ENCODE measurements at places on chromosomes 7 and 10. TPM values are rescaled to one million over a fixed set of nuclear protein-coding genes. Genes with fewer than 3 reads are reported as not detected.

SEMA3C gene
- not detected for total RNA-seq

- peaks cover 43% of the 10 kb centered on the region for H3K4me1 ChIP-seq
- no peaks in the 10 kb centered on the region for H3K27me3 ChIP-seq
- no peak for DNase-seq
- H3K27ac ChIP-seq = no peak overlapping the region
- peaks cover 58% of the 10 kb centered on the region for H3K36me3 ChIP-seq
- no peak overlapping the region for H3K4me3 ChIP-seq
Measured at GRCh38 chr10:61905837-61906561, 4.5 kb downstream of the ARID5B start.

UCMA gene
- not detected for total RNA-seq

- DNase-seq = no peak
- no peak overlapping the region for H3K4me3 ChIP-seq
- no peak overlapping the region for H3K27ac ChIP-seq
- no peaks in the 10 kb centered on the region for H3K36me3 ChIP-seq
- H3K27me3 ChIP-seq = peaks cover 4% of the 10 kb centered on the region
Measured at GRCh38 chr7:8143151-8143874, 118.7 kb downstream of the ICA1 start.

- no peak overlapping the region for H3K4me3 ChIP-seq
- DNase-seq = no peak
- no peaks in the 10 kb centered on the region for H3K4me1 ChIP-seq
Measured at GRCh38 chr7:134134004-134134403, 6.9 kb downstream of the LRGUK start.

DNA sequence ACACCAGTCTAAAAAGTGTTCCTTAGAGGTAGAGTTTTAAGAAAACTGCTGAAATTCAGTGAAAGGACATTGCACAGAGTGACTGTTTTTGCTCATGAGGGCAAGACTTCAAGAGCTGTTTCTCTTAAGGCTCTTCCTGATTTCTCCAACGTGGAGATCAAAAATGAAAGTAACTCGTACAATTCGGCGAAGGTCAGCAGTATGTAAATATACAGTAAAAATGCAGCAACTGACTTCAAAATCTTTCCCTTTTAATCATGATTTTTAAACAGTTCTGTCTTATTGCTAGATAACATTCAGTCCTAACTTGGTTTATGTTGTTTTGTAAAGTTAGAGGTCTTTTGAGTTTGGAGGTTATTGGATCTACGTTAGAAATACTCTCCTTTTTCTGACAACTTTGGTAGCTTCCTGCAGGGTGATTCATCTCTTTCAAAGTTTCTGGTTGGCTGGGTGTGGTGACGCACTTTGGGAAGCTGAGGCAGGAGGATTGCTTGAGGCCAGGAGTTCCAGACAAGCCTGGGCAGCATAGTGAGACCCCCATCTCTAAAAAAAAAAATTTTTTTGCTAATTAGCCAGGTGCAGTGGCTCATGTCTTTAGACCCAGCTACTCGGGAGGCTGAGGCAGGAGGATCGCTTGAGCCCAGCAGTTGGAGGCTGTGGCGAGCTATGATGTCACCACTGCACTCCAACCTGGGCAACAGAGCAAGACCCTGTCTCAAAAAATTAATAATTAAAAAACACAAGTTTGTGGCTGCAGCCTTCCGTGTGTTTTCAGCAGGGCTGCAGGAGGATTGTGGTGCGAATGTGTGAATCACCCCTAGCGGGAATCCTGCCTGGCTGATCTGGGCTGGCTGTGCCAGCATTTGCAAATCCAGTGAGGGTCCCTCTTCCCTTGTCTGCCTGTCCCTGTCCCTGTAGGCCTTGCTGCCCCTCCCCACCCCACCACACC is 29.2 kb upstream of the AP5Z1 start:
- H3K4me1 ChIP-seq = peaks cover 60% of the 10 kb centered on the region
- peaks cover 43% of the 10 kb centered on the region for H3K36me3 ChIP-seq
- DNase-seq = peak; percentile 50
- peak overlapping the region; percentile 85 for H3K4me3 ChIP-seq
- H3K27me3 ChIP-seq = no peaks in the 10 kb centered on the region

GRCh38 chr7:129855234-129855673 is 97.5 kb downstream of the UBE2H start:
- H3K27ac ChIP-seq = no peak overlapping the region
- H3K27me3 ChIP-seq = no peaks in the 10 kb centered on the region
- H3K36me3 ChIP-seq = peaks cover 17% of the 10 kb centered on the region
- peaks cover 52% of the 10 kb centered on the region for H3K4me1 ChIP-seq

GRCh38 chr7:8254667-8255066 is 7.3 kb downstream of the ICA1 start:
- no peak overlapping the region for H3K4me3 ChIP-seq
- H3K4me1 ChIP-seq = no peaks in the 10 kb centered on the region
- H3K27me3 ChIP-seq = peaks cover 19% of the 10 kb centered on the region
- no peak overlapping the region for H3K27ac ChIP-seq
- no peak for DNase-seq
- no peaks in the 10 kb centered on the region for H3K36me3 ChIP-seq

PAX2 gene
- total RNA-seq = not detected

GRCh38 chr7:1553512-1554210 is 2.3 kb downstream of the TMEM184A start:
- no peaks in the 10 kb centered on the region for H3K4me1 ChIP-seq
- no peaks in the 10 kb centered on the region for H3K36me3 ChIP-seq
- no peak for DNase-seq
- no peak overlapping the region for H3K27ac ChIP-seq

ALOX5 gene
- total RNA-seq = 7.5 TPM

GRCh38 chr10:112753961-112754411 is 196.1 kb upstream of the TCF7L2 start:
- H3K27me3 ChIP-seq = no peaks in the 10 kb centered on the region
- H3K36me3 ChIP-seq = no peaks in the 10 kb centered on the region
- no peaks in the 10 kb centered on the region for H3K4me1 ChIP-seq
- no peak overlapping the region for H3K4me3 ChIP-seq

DNA sequence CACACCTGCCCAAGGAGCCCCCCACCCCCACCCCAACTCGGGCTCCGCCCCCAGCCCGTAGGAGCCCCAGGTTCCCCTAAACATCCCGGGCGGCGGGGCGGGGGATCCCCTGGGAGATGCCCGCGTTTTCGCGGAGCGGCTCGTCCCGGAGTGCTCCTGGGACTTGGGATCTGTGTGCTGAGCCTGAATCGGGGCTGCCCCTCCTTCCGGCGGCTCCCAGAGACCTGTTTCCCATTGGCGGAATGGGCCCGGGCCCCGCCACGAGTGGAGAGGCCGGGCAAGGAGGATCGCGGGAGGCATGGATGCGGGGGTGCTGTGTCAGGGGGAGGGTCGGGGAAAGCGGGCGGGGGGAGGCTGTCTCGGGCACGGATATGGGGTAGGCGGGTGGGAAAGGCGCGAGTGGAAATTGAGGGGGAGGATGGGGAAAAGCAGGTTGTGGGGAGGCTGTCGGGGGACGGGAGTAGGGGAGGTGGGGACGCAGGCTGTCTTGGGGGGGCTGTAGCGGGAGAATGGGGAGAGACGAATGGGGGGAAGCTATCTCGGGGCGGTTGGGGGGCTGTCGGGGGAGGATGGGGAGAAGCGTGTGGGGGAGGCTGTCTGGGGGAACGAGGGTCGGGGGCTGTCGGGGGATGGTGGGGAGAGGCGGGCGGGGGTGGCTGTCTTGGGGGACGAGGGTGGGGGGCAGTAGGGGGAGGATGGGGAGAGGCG is 572 bp upstream of the BHLHA15 start:
- no peak overlapping the region for H3K27ac ChIP-seq
- H3K4me3 ChIP-seq = no peak overlapping the region
- no peak for DNase-seq
- H3K4me1 ChIP-seq = peaks cover 5% of the 10 kb centered on the region
- H3K27me3 ChIP-seq = no peaks in the 10 kb centered on the region

XRCC2 gene
- 9.6 TPM for total RNA-seq

DNA sequence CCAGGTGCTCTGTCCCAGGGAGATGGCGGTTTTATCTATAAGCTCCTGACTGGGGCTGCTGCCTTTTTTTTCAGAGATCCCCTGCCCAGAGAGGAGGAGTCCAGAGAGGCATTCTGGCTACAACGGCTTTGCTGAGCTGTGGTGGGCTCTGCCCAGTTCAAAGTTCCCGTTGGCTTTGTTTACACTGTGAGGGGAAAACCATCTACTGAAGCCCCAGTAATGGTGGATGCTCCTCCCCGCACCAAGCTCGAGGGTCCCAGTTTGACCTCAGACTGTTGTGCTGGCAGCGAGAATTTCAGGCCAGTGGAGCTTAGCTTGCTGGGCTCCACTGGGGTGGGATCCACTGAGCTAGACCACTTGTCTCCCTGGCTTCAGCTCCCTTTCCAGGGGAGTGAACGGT is 16.4 kb upstream of the SLC26A5 start:
- H3K4me3 ChIP-seq = no peak overlapping the region
- no peaks in the 10 kb centered on the region for H3K4me1 ChIP-seq
- H3K36me3 ChIP-seq = no peaks in the 10 kb centered on the region
- H3K27me3 ChIP-seq = peaks cover 18% of the 10 kb centered on the region

- H3K36me3 ChIP-seq = no peaks in the 10 kb centered on the region
- no peak overlapping the region for H3K27ac ChIP-seq
- no peak for DNase-seq
- no peaks in the 10 kb centered on the region for H3K4me1 ChIP-seq
Measured at GRCh38 chr10:107548301-107548700, 383.8 kb upstream of the SORCS1 start.

Measured in activated CD4-positive, alpha-beta memory T cell treated with anti-CD3 and anti-CD28 coated beads, Interleukin-2, amount 10 ng/mL, durations not matched to agents 7 days and 5 days (primary cell).